ENCODE measurements at places on chromosomes 6 and 20. TPM values are rescaled to one million over a fixed set of nuclear protein-coding genes. Genes with fewer than 3 reads are reported as not detected.

Gene COL12A1
- 6.4 TPM for total RNA-seq

Gene MMP24
- 26.3 TPM for total RNA-seq

Gene TNFRSF21
- 17.7 TPM for total RNA-seq

Gene ADGB
- total RNA-seq = not detected

Gene ALDH5A1
- 7.4 TPM for total RNA-seq

Gene PHACTR1
- total RNA-seq = 0.06 TPM

Gene NR2E1
- total RNA-seq = 0.09 TPM

Gene TP53TG5
- not detected for total RNA-seq

Gene DSP
- total RNA-seq = 39.6 TPM

Gene MATN4
- 0.19 TPM for total RNA-seq

Gene GTSF1L
- total RNA-seq = not detected

Gene TINAG
- total RNA-seq = not detected

Gene RAD21L1
- not detected for total RNA-seq

Gene CEP85L
- total RNA-seq = 2.0 TPM

Gene RIPPLY2
- not detected for total RNA-seq

Gene GFOD1
- 1.2 TPM for total RNA-seq

Gene ASIP
- total RNA-seq = not detected

Gene ZNF184
- total RNA-seq = 2.7 TPM

Gene NKAIN2
- not detected for total RNA-seq

Gene HLA-DQB1
- not detected for total RNA-seq

Gene AKAP12
- total RNA-seq = 123 TPM

Gene MUC22
- not detected for total RNA-seq

Gene GABRR1
- not detected for total RNA-seq

Gene TNF
- total RNA-seq = not detected

Gene SOD2
- total RNA-seq = 176 TPM

Gene DCBLD1
- 30.5 TPM for total RNA-seq

Gene DEF6
- not detected for total RNA-seq

Gene LY86
- not detected for total RNA-seq

Gene OR2B2
- not detected for total RNA-seq

Gene WFDC5
- not detected for total RNA-seq

Data from A549 treated with ZK216348 at 1 μM for 4 hours (cell line).